COLO829 (cell line): ENCODE measurements at places on chromosomes 5 and 9.

DNA sequence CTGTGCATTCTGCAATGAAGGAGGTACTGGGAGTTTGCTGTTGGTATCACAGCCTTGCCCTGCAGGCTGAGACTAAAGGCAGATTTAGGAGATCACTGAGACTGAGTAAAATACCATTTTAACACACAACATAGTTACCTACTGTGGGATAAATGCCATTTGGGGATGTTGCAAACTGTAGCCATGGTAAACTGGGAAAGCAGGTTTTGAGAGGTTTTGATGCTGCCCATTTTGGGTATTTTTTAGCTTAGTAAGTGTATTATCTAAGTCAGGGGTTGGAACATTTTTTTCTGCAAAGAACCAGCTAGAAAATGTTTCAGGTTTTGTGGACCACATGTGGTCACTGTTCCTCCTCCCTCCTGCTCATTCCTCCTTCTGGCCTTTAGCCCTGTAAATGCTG is 108.9 kb downstream of the EHMT1 start:
- no peak for DNase-seq

GRCh38 chr9:134440636-134441226 is 114.5 kb downstream of the RXRA start:
- DNase-seq, result no peak

DNA sequence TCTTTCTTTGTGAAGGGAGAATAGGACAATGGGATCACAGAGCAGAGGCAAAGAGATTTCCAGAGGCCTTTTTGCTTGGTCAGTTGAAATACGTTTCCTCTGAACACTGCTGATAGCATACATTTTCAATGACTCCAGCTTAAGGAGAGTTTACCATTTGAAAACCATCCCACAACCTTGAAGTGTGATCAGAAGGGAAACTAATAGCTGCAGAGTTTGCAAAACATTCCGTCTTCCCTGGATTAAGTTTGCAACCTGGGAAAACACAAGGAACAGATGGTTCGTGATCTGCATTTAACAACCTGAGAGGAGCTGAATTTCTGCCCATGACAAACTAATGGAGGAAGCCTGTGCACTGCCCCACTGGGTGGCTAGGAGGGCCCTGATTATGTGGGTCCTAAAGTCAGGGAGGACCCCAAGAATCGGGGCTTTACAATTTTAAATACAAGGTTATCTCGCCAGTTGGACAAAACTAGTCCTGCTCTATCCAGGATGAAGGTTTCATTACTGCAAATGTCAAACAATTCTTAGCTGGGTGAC is 35.6 kb downstream of the MTX3 start:
- DNase-seq, result no peak

- DNase-seq, result no peak
Observed at GRCh38 chr5:82295144-82295543, 17.0 kb upstream of the RPS23 start.

DNA sequence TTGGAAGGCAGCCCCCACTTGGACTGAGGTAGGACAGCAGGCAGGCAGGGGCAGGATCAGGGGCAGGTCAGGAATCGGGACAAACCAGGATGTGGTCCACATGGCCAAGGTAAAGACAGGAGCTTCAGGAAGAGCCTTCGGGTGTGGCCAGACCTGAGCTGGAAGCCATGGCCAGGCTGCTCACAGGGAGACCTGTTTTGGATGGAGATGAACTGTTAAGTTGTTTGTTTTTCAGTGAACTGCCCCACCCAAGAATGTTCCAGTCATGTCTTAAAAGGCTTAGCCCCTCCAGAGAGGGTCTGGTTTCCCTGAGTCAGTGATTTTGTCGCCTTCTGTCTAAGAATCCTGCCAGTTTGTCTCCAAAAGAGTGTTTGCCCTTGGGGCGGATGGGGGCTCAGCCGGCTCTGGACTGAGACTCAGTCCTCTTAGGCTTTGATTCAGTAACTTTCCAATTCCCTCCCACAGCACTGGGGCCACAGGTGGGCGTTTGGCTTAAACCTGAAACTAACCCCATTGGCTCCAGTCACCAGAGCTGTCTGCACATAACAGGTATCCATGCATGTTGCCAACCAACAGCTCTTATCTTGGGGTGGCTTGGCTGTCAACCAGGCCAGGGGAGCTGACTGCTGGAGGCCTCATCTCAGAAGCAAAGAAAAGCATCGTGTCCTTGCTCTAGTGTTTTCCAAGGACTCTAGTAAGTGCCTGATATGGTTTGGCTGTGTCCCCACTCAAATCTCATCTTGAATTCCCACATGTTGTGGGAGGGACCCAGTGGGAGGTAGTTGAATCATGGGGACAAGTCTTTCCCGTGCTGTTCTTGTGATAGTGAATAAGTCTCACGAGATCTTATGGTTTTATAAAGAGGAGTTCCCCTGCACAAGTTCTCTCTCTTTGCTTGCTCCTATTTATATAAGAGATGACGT is 11.3 kb upstream of the ANKH start:
- no peak for DNase-seq

DNA sequence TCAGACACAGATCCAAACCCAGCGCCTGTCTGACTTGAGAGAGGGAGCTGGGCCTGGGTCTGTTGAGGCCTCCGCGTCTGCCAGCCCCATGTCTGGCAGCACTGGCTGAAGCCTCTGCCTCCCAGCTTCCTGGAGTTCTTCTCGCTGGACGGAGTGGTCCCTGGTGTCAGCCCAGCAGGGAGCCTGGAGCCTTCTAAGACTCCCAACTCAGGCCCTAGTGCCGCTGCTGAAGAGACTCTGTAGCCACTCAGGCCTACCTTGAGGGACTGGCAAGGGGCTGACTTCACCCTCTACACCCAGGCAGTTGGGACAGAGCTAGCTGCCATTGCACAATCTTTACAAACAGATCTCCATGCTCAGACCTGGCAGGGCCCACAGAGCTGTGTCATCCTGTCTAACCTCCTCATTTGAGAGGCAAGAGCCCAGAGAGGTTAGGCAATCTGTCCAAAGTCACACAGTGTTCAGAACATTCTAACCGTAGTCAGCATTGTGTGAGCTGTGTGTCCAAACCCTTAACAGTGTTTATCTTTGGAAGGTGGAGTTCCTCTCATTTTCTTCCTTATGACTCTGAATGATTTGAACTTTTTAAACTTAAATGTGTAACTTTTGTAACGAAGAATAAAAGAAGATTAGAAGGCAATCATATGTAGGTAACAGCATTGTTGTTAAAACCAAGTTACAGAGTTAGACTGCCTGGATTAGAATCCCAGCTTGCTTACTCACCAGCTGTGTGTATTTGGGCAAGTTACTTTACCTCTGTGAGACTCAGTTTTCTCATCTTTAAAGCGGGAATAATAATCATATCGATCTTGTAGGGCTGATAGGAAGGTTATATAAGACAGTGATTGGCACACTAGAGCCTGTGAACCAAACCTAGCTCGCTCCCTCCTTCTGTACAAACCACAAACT is 4.6 kb upstream of the DUSP1 start:
- no peak for DNase-seq

- no peak for DNase-seq
Observed at GRCh38 chr5:114561415-114561814, 199.5 kb downstream of the KCNN2 start.

DNA sequence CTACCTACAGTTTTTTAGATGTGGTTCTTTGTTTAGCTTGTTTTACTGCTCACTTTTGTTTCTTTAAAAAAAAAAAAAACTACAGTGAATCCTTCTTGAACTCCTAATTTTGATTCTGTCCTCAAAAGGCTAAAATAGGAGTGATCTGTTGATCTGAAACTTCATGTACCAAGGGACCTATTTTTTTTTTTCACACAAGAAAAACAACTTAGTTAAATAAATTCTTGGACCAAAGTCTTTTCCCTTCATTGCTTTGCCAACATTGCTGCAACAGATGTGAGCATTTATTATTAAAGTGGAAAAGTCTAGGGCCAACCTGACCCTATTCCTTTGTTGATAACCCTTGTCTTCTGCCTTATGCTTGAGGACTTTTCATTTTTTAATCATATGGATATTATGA is 236.8 kb downstream of the ARHGEF28 start:
- DNase-seq, result no peak

DNA sequence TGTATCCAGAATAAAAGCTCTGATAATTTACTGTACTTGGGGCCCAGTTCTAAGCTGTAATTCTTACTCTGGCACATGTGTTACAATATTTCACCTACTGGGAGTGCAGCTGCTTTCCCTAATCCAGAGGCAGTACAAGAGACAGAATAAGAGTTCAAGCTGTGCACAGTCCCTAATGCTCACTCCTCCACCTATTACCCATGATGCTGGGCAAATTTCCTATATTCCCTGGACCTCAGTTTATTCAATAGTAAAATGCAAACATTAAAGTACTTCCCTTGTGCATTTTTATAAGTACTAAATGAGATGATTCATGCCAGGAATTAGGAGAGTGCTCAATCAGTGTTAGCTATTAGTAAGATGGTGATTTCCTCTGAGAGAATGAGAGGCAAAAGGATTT is 28.0 kb upstream of the TAF11L2 start:
- no peak for DNase-seq
